NCI-H187 (cell line): ENCODE measurements at places on chromosomes 5 and 9.

- DNase-seq, result no peak
Observed at GRCh38 chr9:76572151-76572550, 113.2 kb downstream of the GCNT1 start.

DNA sequence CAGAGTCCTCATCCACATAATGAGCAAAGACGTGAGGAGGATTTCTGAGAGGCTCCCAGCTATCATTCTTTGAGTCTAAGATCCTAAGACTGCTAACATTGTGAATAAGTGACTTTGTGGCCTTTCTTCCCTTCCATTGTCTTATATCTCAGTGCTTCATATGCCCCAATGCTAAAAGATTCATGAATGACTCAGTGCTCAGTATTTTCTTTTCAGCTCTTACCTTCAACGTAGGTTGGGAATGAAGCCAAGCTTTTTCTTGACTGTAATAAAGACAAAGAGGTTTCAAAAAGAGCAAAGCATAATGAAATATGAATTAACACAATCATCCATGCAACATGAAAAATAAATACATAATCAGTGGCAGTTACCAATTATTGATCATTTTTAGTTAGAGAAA lies 146.4 kb downstream of the ENTREP1 start:
- no peak for DNase-seq

GRCh38 chr9:4069457-4070153 lies 230.3 kb downstream of the GLIS3 start:
- no peak for DNase-seq

DNA sequence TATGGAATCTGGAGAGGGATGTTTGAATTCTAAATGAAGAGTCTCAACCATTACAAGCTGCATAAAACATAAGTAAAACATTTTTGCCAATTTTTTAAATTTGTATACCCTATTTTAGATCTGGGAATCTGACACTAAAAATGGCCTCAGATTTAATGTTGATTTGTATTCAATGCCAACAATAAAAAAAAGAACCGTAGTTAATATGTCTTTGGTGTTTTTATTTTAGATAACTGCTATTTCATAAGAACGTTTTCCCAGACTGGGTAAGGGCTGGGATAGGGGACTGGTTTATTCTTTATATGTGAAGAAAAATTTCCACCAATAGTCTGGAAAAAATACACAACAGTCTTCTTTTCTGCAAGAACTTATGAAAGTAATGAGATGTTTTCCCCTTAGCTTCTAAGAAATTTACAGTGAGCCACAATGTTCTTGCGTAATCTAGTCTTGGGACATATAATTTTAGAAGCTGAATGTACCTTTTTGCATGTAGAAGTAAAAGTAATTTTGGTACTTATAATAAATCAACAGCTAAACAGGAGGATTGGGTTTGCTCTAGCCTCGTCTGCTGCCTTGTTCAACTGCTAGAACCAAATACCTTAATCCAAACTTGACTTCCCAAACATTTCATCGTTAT lies 244.6 kb upstream of the EFNA5 start:
- DNase-seq, result no peak

DNA sequence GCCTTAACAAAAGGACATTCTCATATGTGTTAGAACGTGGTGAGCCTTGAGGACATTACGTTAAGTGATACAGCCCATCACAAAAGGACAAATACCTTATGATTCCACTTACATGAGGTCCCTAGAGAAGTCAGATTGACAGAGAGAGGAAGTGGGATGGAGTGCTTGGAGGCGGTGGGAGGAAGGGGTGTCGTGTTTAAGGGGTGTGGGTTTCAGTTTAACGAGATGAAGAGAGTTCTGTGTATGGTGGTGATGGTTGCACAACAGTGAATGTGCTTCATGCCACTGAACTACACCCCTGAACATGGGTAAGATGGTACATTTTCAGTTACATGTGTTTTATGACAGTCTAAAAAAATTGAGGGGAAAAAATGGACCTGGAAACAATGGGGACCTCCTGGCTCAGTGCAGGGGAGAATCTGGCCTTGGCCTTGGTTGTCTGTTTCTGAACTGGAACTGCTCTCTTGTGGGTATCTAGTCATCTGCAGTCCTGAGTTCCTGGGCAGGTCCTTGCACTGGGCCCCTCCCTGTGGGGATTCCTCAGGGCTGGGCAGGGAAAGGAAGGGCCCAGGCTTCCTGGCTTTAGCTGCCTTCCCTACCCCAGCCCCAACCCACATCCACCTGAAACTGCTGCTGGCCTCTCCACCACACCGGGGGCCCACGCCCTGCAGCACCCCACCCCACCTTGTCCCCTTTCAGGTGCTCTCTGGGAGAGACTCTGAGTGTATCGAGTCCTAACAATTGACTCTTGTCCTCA lies 17.8 kb downstream of the LRRC8A start:
- DNase-seq, result no peak

GRCh38 chr9:23635276-23635675 lies 190.8 kb downstream of the ELAVL2 start:
- no peak for DNase-seq

- DNase-seq, result no peak
Observed at GRCh38 chr5:172266676-172267092, 16.9 kb downstream of the UBTD2 start.

GRCh38 chr9:134707031-134707680 lies 65.6 kb downstream of the COL5A1 start:
- no peak for DNase-seq

- DNase-seq, result no peak
Observed at GRCh38 chr9:86369810-86370209, 15.6 kb upstream of the TUT7 start.

GRCh38 chr9:95438561-95439357 lies 78.0 kb downstream of the PTCH1 start:
- DNase-seq, result no peak
